Umbilical cord (tissue), 2 donors: ENCODE measurements at places on chromosomes 5 and 9.

DNA sequence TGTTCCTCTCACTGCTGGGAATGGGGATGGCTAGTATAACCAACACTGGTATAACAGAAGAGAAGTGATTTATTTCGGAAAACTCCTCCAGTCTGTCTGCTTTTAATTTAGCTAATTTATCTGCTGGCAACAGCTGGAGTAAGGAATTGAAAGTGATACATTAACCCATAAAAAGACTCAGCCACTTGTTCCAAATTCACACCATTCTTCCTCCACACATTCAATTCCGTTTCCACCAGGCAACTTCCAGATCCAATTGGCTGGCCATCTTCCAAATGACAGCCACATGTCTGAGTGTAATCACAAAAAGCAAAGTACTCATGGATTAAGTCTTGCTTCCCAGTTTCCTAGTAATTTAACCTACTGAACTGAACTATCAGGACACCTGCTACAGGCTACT lies 77.1 kb upstream of the RETREG1 start:
- DNase-seq = no peak

DNA sequence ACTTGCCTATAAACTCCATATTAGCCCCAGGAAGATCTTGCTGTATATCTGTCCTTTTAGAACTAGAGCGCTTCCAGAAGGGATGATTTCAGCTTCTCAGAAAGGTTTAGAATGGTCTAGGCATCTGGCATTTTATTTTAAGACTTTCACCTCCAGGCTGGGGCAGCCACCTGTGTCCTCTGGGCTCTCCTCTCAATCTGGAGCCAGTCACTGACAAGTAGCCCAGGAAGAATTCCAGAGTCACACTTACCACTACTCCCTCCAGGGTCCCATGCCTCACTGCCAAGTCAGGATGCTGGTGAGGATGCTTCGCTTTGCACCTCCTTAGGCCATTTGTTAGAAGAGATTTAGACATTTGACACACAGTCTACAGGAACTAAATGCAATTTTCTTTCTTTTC lies 20.8 kb downstream of the B4GALT1 start:
- no peak for DNase-seq

DNA sequence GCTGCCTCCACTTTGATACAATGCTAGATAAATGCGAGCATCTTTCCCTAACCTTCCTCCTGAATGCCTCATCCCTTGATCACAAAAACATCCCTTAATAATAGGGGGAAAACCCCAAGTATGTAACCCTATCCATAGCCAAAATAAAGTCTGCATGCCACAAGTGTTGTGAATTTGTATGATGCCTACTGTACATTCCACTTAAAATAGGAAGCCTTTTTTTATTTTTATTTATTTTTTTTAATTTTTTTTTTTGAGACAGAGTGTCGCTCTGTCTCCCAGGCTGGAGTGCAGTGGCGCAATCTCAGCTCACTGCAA lies 207.0 kb downstream of the AOPEP start:
- DNase-seq = no peak

DNA sequence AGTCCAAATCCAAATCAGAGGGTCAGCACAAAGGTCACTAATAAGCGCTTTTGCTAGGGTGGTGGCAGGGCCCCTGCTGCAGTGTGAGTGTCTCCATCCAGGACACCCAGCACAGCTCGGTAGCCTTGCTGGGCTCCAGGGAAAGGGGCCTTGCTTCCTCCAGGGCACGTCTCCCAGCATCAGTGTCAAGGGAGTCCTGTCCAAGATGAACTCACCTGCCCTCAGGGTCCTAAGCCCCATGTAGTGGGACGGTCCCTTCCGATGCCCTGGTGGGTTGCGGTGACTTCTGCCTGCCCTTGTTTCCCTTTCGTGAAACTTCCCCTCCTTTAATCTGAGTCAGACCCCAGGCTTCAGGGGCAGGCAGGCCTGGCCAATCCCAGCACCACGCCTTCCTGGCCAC lies 101.7 kb downstream of the ZNF354C start:
- no peak for DNase-seq

DNA sequence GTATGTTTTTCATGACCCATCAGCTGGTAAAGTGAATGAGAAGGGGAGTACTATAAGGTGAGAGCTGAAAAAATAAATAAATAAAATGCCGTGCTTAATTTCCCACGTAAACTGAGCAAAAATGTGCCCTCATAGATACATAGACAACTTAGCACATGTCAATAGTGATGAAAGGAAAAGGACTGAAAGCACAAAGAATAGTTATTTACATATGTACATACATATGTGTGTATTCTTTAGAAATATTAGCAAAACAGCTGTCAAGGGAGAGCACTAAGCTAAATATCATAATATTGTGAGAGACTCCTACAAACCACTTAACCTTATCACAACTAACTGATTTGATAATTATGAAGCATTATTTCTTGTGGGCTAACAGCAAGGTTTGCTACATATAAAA lies 213.6 kb upstream of the FTMT start:
- DNase-seq = no peak
